ENCODE measurements at places on chromosomes 6 and 20. TPM values are rescaled to one million over a fixed set of nuclear protein-coding genes. Genes with fewer than 3 reads are reported as not detected.

DNA sequence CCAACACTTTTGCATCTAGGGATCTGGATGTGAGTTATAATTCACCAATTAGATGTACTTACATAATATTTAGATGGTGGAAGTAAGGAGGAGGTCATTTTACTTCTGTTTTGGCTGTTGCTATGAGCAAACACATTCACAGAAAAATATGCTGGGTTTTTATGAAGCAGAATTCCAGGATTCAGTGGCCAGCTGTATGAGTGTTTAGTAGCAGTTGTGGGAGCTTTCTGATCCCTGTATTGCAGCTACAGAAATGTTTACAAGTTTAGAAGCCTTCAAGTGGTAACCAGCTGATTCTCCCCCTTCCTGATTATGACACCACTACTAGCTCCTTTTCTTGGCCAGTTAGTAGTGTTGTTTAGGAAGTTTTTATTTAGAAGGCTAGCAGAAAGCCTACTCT lies 177.0 kb downstream of the TENT5A start:
- no peaks in the 10 kb centered on the region for H3K27me3 ChIP-seq
- H3K4me1 ChIP-seq: no peaks in the 10 kb centered on the region
- no peaks in the 10 kb centered on the region for H3K36me3 ChIP-seq
- no peak for DNase-seq

DNA sequence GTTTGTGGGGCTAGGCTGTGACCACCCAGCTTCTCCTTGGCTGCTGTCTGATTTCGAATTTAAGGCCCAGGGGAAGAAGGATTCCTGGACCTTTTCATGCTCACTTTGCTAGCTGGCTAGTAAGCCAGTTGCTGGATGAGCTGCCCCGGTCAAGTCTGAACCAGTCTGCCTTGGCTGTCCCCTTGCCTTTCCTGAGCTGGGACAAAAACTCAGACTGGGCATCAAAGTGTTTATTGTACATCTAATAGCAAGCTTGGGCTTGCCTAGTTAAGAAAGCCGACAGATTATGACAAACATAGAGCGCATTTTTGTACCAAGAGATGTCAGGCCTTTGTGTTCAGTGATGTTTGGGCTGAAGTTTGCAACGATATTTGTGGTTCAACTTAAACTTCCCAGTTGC lies 750 bp upstream of the PAK5 start:
- H3K4me3 ChIP-seq: peak overlapping the region; percentile 63
- peaks cover 47% of the 10 kb centered on the region for H3K27me3 ChIP-seq

GRCh38 chr6:47091886-47092668 lies 49.9 kb upstream of the ADGRF1 start:
- H3K36me3 ChIP-seq: no peaks in the 10 kb centered on the region
- H3K27ac ChIP-seq: peak overlapping the region; percentile 37
- H3K4me3 ChIP-seq: no peak overlapping the region
- H3K4me1 ChIP-seq: peaks cover 39% of the 10 kb centered on the region
- H3K27me3 ChIP-seq: no peaks in the 10 kb centered on the region
- DNase-seq: no peak

DNA sequence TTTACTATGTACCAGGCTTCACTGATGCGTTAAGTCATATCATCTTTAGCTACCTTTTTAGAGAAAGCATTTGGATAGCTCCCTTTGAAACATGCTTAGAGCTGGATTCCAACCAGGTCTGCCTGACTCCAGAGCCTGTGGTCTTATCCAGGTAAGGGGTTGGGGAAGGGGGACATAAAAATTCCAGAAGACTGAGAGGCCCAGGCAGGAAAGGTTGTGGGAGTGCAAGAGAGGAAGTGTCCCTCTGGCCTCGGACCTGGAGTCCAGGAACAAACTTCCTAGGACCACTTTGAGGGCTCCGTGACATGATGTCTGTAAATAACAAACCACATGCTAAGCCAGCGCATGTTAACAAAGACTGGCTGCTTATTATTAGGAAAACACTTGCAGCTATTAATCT lies 163.0 kb upstream of the KCNG1 start:
- H3K27me3 ChIP-seq: no peaks in the 10 kb centered on the region
- no peaks in the 10 kb centered on the region for H3K36me3 ChIP-seq
- H3K4me3 ChIP-seq: no peak overlapping the region

DNA sequence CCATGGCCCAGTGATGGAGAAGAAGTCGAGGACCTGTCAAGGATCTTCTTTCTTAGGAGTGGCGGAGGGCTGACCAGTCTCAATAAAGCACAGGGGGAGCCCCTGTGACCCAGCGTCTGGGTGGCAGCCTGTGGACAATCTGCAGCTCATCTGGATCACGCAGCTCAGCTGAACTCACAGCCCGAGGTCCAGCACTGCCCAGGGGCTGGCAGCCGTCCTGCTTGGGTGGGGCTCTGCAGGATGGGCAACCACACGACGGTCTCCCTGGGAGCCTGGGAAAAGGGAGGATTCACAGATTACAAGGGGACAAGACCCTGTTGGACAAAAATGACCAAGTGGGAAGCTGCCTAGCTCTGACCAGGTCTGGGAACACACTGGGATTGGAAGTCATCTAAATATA lies 110.8 kb downstream of the MYLK4 start:
- no peak for DNase-seq
- peaks cover 25% of the 10 kb centered on the region for H3K27me3 ChIP-seq
- no peak overlapping the region for H3K27ac ChIP-seq
- H3K36me3 ChIP-seq: no peaks in the 10 kb centered on the region
- no peak overlapping the region for H3K4me3 ChIP-seq
- H3K4me1 ChIP-seq: peaks cover 3% of the 10 kb centered on the region

GRCh38 chr20:19661717-19662636 lies 96.1 kb upstream of the RIN2 start:
- no peaks in the 10 kb centered on the region for H3K36me3 ChIP-seq
- peaks cover 30% of the 10 kb centered on the region for H3K27me3 ChIP-seq
- no peak overlapping the region for H3K4me3 ChIP-seq
- peak; percentile 70 for DNase-seq
- H3K4me1 ChIP-seq: peaks cover 16% of the 10 kb centered on the region
- no peak overlapping the region for H3K27ac ChIP-seq

- H3K36me3 ChIP-seq: peaks cover 46% of the 10 kb centered on the region
- no peak overlapping the region for H3K4me3 ChIP-seq
These were observed 22.4 kb downstream of the PTGIS start for GRCh38 chr20:49545572-49545971.

- H3K27me3 ChIP-seq: peaks cover 12% of the 10 kb centered on the region
- no peaks in the 10 kb centered on the region for H3K36me3 ChIP-seq
- H3K4me1 ChIP-seq: peaks cover 17% of the 10 kb centered on the region
- H3K27ac ChIP-seq: peak overlapping the region; percentile 96
These were observed 158.1 kb upstream of the ZNF184 start for GRCh38 chr6:27630727-27631608.

DNA sequence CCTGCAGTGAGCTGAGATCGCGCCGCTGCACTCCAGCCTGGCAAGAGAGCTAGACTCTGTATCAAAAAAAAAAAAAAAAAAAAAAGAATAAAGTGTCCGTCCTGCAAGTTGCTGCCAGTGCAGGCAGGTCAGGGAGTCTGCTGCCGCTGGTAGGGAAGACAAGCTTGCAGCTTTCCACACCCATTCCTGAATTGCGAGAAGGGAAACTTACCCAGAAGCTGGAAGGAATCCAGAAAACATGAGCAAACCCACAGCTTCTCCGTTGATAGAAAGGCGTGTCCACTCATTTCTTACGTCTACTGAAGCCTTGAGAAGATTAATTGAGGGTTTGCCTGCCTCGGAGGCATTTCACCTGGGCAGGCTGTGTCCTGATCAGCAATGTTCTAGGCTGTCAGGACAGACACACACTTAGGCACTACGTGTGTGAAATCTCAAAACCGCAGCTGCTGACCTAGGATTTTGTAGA lies 61.6 kb upstream of the DSP start:
- H3K36me3 ChIP-seq: no peaks in the 10 kb centered on the region
- H3K27ac ChIP-seq: peak overlapping the region; percentile 79
- peak overlapping the region; percentile 17 for H3K4me3 ChIP-seq
- DNase-seq: no peak
- no peaks in the 10 kb centered on the region for H3K27me3 ChIP-seq
- H3K4me1 ChIP-seq: peaks cover 7% of the 10 kb centered on the region

The TOX2 gene
- 0.94 TPM for total RNA-seq

The ZNF334 gene
- total RNA-seq: 31.8 TPM

The LPIN3 gene
- 21.3 TPM for total RNA-seq

The CD24 gene
- 377 TPM for total RNA-seq
